ENCODE measurements at places on chromosomes 12 and 14.

DNA sequence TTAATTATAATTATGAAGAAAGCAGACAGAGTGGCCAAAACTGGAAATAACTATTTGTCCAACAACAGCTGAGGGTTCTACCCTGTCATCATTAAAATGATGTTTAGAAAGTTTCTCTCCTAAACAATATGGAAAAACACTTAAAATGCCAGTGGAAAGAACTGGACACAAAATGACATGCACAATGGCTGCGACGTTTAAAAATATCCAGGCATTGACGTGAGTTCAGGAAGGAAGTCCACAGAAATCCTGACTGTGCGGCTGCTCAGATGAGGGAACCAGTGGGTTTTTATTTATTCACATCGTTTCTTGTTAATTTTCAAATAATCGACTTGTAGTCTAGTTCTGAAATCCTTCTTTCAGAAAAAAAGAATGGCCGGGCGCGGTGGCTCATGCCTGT is 58.3 kb downstream of the CCNK start:
- DNase-seq: no peak

DNA sequence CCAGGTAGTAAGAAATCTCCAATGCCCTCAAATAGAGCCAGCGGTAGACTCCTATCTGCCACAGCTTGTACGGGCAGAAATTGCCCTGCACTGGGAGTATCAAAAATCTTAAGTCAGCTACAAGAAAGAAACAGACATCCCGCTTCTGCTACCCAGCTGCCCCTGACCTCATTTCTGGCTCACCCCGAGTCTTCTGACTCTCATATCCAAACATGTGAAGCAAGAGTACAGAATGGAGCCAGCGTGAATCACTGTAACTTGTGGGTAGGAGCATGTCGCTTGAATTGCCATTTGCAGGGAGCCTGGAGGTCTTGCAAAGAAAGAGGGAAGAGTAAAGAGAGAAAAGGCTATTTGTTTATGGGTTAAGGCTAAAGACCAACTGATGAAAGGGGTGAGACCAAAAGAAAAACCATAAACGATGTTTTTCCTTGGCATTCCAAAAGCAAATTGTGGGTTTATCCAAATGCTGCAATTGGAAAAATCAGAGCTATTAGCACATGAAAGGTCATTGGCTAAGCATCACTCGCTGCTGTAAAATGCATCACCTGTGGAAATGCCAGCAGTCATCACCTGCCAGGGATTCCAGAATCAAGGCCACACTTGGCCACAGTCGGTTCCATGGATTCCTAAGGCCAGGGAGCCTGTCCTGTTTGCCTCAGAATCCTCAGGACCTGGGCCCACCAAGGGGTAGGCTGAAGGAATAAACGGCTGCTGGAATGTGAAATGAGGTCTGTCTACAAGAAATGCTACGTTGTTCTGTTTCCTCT is 86.6 kb downstream of the FOXN3 start:
- no peak for DNase-seq

GRCh38 chr12:112025808-112026375 is 12.7 kb downstream of the ERP29 start:
- no peak for DNase-seq

DNA sequence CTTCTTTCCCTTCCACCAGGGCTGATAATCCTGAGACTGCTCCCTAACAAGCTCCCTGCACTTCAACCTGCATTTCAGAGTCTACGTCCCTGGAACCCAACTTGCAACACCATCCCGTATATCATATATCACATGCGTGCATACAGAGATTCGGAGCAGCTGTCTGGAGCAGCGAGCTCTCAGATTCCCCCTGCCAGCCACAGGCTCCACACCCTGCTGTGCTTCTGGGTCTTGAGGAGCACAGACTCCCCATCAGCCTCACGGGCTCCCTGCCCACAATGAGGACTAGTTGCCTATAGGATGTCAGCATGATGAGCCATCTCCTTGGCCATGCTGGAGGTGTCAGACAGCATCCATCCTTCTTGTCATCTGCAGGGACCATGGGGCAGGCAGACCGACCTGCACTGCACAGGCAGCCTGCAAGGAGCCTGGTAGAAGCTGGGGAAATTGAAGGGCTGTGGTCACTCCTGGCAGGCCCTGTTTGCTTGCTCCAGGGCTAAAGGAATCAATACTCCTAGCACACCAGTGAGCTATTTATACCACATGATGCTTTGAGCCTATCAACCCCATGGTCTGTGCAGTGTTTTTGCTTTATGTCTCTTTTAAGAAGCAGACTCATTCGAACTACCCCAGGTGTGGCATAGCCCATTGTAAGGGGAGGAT is 19.6 kb upstream of the HDAC7 start:
- no peak for DNase-seq

DNA sequence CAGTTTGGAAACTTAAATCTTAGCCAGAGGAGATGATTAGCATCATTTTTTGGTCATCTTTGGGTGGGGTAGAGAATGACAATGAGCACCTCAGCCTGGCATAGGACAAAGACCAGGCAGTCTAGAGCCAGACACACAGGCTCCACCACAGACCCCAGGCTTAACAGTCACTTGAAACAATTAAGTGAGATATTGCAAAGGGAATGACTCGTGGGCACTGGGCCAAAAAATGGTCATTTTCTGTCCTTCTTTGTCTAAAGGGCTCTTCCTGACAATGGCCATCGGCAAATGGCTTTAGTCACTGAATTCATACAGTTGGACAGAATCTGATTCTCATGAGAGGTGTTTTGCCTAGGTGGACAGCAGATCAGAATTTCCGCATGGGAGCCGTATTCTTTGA is 78.0 kb upstream of the DICER1 start:
- DNase-seq: no peak

DNA sequence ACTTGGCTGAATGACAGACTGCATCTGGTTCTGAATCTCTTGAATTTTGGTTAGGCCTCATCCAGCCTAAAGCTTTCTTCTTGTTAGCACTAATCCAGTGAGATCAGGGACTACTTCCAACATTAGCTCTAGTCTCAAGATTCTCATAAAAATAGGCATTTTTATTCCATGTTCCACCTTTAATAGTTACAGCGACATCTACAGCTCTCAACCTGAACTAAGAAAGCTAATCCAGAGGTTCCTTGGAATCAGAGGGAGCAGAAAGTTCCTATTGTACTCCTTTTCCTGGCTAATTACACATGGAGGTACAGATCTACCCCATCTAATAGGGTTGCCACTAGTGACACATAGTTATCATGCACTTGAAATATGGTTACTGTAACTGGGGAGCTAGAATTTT is 391.9 kb downstream of the RMST start:
- DNase-seq: no peak

- peak; percentile 53 for DNase-seq
Observed at GRCh38 chr12:51973560-51973959, 22.1 kb downstream of the ACVR1B start.

GRCh38 chr12:123043536-123044001 is 63.1 kb downstream of the ARL6IP4 start:
- peak; percentile 73 for DNase-seq

- DNase-seq: no peak
Observed at GRCh38 chr14:20197459-20197858, 6.8 kb downstream of the OR11G2 start.

DNA sequence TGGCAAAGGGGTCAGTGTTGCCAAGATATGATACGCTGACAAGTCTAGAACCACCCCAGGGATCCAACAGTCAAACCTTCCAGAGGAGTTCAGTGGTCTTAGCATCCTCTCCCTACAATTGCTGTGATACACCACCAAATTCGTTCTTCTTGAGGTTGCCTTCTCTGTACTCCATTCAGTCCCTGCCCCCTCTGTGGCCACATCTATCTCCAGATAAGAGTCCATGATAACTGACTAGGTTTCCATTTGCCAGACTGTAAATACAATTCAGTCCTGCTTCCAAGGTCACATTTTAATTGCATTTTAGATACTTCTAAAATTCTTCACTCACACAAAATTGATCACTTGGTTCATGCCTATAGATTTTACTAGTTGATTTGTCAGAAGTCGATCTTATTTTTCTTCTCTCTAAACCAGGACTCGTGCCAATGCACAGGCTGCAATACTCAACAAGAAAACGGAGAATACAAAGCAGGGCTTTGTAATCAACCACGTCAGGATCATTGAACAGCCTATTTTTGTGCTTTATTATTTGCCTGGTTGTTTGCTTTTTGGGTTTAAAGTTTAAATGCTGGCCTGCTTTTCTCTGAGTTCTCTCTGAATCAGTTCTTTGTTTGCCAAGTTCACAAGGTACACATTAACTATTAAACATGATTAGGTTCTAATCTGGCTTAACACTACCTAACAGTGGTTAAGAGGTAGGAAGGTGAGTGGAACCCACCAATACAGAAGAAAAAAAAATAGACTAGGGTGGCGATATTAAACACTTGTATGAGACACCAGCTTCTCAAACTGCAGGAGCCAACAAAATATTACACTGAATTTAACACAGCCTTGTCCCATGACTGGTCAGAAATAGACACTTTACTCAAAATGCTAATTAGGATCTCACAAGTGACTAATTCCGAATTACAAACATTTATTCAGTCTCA is 5.3 kb upstream of the TSPAN8 start:
- DNase-seq: no peak

GRCh38 chr12:16220120-16220519 is 57.4 kb downstream of the SLC15A5 start:
- no peak for DNase-seq

DNA sequence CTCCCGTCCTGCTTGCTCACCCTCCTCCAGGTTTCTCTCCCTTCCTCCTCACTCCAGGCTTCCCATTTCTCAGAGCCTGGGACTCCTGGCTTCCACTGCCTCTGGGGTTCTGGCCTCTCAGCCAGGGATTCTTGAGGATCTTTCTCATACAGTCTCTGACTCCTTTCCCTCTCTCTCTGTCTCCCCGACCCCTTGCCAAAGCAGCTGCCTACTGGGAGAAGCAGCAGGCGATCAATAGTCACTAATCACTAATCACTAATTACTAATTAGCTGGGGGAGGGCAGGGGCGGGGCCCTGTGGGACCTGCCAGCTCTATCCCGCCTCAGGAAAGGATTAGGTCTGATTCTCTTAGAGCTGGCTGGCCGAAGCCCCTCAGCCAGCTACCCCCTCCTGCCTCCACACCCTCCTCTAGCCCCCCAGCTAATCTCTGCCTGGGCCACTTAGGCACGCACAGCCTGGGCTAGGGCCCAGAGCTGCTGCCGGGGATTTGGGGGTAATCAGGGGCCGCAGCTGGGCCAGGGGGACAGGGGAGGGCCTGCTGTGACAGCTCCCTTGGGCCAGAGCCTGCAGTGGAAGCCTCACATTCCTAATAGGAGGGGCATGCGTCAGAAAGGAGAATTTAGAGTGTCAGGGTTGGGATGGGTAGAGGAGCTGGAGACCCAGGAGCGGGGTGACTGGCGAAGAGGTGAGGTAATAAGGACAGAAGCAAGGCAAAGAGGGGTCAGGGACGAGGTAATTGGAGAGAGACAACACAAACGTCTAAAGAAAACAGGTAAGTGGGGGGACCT is 2.8 kb downstream of the NXPH4 start:
- no peak for DNase-seq

GRCh38 chr14:69237142-69237541 is 22.8 kb upstream of the GALNT16 start:
- no peak for DNase-seq

- no peak for DNase-seq
Observed at GRCh38 chr12:93536111-93536765, 36.2 kb upstream of the SOCS2 start.

DNA sequence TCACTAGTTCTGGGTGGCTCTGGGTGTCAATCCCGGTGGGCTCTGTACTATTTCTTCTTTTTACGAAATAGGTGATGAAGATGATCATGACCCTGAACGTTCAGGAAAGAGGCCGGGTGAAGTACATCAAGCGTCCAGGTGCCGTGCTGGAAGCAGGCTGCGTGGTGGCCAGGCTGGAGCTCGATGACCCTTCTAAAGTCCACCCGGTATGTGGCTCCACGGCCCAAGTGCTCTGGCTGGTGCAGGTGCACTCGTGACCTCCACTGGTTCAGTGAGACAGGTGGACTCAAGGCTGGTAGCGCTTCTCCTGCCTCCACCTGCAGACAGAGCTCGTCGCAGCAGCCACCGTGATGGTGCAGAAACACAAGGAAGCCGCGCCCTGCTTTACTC is 85.1 kb downstream of the ACACB start:
- DNase-seq: no peak

GRCh38 chr12:62632411-62632918 is 165.8 kb downstream of the MON2 start:
- DNase-seq: no peak

DNA sequence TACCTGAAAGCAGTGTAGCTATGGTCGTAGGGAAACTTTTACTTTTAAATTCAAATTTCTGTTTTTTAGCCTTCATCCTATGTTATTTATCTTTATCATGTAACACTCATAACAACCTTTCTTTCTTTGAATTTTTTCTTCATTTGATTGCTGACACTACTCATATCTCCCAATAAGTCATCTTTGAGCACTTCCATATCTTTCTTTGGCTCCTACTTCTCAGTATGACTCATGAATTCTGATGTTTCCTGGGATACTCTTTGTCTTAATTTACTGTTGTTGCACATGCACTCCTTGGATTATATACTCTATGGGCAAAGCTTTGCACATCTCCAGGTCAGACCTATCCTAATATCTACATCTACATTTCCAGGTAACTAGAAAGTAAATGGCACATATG is 18.1 kb upstream of the IAPP start:
- no peak for DNase-seq

GRCh38 chr12:132453361-132454192 is 36.4 kb upstream of the FBRSL1 start:
- peak; percentile 82 for DNase-seq

DNA sequence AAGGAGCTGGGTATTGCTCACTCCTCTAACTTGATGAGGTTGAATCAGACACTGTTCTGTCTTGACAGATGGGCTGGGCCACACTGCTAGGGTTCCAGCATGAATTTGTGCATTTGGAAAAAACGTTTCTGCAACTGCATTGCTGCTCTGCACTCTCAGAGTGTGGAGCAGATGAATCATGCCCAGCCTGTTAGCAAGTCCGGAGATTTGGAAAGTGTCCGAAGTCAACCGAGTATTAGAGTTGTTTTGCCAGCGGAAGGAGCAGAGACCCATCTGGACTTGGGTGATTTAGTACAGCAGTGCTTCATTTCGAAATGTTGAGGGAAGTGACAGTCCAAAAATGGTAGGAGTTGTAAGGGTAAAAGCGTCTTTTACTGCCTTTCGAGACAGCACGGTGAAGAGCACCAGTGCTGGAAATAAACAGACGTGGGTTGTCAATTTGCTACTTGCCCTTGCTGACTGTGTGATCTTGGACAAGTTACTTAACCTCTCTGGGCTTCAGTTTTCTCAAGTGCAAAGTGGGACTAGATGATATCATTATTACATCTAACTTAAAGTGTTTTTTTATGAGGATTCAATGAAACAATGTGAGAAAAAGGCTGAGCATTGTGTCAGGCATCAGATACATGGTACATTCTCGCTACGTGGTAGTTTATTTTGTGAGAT is 139.5 kb downstream of the CHST11 start:
- DNase-seq: peak; percentile 50

DNA sequence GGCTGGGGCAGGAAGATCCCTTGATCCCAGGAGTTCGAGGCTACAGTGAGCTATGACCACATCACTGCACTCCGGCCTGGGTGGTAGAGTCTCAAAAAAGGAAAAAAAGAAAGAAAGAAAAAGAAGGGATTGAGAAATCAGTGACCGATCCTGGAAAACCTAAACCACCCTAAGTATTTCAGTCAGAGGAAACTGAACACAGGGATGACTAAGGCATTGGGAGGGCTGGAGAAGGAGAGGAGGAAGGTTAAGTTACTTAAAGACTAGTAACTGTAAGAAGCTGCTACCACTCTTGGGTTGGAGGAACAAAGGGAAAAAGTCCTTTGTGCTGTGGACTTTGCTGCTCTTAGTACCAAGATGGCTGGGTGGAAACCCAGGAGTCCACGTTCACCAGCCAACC is 10.6 kb downstream of the HHIPL1 start:
- DNase-seq: no peak
